ENCODE measurements at places on chromosomes 6 and 20.
A peak's percentile ranks its signal among the peaks of the same experiment; 100 is the strongest.

GRCh38 chr6:145818796-145819195 lies 4.2 kb upstream of the FBXO30 start:
- DNase-seq = no peak

- no peak for DNase-seq
Observed at GRCh38 chr6:17988422-17988944, 1.0 kb upstream of the KIF13A start.

DNA sequence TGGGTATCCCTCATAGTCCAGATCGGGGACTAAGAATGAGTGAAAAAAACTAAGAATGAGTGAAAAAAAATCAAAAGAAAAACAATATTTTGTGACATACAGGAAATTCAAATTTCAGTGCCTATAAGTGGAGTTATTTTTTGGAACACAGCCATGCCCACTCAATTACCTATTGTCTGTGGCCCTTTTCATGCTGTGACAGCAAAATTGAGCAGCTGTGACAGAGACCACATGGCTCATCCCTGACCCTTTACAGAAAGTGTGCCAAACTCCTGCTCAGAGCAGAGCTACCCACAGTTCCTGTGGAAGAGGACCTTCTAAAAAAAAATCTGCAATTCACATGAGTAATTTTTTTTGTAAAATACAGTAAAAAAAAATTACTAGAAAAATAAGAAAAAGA lies 1.4 kb downstream of the NCR2 start:
- no peak for DNase-seq

DNA sequence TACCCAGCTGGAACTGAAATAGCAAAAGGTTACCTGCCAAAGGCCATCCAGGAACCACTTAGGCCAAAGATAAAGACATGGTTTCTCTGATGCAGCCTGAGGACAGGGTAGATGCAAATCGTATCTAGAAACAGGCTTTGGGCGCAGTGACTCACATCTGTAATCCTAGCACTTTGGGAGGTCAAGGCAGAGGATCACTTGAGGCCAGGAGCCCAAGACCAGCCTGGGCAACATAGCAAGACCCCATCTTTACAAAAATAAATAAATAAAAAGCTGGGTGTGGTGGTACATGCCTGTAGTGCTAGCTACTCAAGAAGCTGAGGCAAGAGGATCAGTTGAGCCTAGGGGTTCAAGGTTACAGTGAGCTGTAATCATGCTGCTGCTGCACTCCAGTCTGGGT lies 52.9 kb upstream of the RNF144B start:
- DNase-seq = no peak

DNA sequence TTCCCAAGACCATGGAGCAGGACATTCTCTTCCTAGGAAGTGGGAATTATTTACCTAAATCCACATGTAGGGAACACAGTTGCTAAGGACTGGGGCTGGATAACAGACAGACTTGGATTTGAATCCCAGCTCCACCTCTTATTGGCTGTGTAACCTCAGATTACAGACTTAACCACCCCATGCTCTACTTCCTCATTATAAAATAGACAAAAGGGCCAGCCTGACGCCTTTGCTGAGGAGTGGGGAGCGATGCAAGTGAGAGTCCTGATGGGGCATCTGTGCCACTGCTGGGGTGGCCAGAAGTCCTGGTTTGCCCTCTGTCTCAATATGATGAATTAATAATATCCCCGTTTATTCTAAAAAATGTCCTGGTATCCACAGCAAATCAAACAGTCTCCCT lies 46.8 kb downstream of the SPATA2 start:
- DNase-seq = no peak

DNA sequence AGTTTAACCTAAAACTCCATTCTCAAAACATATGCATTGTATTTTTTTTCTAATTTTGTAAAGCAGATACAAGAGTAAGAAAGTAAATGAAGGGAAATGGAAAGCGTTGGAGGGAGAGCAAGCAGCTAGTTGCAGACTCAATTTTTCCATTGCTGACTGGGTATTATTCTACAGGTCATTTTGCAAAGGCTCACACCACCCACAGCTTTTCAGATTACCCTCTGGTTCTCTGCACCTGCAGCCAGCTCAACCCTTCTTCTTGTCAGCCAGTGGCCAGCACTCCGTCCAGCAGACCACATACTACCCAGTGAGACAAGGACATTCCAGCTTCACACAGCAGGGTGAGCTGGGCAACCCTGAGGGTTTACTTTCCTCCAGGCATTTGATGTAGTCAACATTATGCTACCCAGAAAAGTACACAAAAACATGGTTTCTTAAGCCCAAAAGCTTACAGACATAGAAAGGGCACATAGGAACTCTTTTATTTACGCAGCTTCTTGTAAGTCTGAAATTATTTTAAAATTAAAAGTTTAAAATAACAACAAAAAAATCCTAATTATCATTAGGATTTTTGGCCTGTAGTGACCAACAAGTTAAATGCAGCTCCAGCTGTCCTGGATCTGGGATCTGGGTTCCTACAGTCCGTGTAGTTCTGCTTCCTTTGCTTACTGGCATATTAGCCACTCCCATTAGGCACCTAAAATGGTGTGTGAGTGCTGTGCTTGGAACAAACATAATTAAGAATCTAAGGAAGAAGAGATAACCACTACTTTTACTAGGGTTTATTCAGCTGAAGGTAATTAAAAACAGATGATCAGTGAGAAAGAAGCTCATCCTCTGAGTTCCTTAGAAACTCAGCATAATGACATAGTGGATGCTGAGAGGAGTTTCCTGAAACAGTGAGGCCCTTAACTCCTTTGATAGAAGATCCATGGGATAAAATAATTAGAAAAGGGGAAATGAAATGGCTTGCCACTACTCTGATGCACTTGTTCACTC lies 185.3 kb downstream of the PKHD1 start:
- no peak for DNase-seq

DNA sequence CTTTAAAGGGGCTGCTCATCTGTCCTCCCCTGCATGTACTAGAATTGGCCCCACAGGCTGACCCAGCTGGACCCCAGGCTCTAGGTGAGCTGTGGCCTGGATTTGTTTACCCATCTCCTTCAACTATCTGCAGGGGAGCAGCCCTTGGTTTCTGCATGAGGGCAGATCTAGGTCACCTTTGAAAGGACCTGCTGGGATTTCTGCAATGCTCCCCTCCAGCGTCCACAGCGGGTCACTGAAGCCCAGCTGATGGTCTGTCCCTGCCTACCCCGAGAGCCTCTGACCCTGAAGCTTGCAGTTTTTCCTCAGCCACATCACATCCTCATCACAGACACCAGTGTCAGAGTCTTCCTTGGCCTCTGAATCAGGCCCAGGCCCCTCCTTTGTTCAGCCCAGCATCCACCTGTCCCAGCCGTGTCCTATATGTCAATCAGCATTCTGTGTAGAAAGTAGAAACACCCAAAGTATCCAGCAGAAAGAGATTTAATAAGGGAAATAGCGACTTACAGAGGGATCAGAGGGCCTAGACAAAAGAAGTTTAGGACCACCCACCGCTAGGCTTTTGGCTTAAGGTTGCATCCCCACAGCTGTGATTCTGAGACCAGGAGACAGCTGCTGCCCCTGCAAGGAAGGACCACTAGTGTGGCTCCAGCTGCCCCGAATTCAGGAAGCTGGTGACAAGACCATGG lies 243.1 kb downstream of the LRFN2 start:
- no peak for DNase-seq

- no peak for DNase-seq
Observed at GRCh38 chr6:14467591-14467990, 350.0 kb downstream of the CD83 start.

DNA sequence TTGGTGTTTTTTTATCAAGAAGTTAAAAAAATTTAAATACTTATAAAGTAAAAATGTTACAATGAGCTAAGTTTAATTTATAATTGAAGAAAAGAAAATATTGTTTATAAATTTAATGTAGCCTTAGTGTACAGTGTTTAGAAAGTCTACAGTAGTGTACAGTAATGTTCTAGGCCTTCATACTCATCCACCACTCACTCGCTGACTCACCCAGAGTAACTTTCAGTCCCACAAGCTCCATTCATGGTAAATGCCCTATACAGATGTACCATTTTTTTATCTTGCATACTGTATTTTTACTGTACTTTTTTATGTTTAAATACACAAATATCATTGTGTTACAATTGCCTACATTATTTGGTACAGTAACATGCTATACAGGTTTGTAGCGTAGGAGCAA lies 26.0 kb downstream of the HTR1E start:
- DNase-seq = no peak

DNA sequence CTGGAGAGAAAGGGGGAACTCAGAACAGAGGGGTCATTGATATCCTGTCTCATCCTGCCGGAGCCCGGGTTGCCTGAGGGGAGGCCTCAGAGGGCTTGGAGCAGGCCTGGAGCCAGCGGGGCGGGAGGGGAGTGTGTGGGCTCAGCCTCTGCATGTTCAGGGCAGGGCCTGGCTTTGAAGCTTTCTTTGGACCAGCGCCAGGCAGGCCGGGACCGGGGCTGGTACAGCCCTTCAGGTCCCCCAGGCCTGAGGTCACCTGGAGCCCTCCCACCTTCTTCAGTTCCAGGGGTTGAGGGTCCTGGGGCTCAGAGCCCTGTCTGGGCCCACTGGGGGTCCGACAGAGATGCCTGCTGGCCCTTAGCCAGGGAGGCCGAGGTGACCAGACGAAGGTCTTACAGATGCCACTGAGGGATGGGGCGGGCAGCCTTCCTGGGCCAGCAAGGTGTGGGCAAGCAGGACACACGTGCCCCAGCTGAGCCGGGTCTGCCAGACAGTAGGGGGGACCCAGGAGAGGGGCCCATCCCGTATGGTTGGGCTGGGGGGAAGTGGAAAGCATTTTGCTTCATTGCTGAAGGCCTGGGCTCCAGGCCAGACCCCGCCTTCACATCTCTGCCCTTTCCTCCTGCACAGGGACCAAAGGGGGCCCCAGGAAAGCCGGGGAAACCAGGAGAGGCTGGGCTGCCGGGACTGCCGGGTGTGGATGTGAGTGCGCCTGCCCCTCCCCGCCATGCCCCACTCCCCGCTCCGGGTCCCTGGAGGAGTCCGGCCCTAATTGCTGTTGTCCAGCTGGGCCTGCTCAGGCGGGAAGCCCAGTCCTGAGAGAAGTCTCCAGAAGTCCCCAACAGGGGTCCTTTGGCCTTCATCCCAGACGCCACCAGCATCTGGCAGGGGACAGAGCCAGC lies 2.0 kb downstream of the COL9A3 start:
- peak; percentile 82 for DNase-seq

DNA sequence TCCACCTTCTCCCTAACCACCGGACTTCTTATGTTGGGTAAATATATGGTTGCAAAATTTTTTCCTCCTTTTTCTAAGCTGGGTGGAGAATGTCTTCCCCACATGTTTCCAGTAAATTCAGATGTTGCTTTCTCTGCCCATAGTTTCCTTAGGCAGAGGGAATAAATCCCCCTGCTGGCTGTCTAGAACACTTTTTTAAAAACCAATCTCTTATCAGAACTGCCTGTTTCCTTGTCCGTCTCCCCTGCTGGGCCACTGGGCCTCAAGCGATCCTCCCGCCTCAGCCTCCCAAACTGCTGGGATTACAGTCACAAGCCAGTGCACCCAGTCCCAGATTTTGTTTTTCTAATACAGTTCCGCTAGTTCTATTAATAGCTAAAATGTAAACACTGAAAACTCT lies 9.9 kb upstream of the WFDC2 start:
- no peak for DNase-seq

DNA sequence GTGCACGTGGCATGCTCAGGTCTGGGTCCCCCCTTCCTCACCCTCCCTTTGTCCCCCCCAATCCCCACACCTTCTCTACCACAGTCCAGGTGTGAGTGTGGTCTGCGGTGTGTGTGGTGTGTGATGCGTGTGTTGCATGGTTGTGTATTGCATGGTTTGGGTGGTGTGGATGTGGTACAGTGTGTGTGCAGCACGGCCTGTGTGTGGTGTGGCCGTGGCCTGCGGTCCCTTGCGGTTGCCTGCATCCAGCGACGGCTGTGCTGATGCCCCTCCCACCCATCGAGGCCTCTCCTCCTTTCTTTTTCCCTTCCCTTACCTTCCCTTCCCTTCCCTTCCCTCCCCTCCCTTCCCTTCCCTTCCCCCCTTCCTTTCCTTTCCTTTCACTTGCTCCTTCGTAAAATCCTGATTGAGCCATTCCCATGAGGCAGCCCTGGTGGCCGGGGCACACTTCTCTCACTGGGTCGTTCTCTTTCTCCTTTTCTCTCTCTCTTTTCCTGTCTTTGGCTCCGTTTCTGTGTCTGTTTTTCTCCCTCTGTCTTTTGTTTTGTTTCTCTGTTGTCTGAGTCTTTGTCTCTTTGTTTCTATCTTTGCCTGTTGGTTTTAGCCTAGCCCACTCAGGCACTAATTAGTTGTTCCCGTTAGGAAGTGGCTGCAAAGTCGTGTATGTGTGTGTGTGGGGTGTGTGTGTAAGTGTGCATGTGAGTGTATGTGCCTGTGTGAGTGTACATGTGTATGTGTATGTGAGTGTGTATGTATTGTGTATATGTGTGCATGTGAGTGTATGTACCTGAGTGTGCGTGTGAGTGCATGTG lies 65.7 kb downstream of the SRC start:
- DNase-seq = no peak
